Spleen (tissue), 13 donors: ENCODE measurements at places on chromosomes 12 and 14. TPM values are rescaled to one million over a fixed set of nuclear protein-coding genes. Genes with fewer than 3 reads are reported as not detected.

Gene YY1
- total RNA-seq, result 63.3 TPM

Gene GNB3
- 1.2 TPM for total RNA-seq

Gene TSPAN8
- total RNA-seq, result not detected

Gene LHX5
- not detected for total RNA-seq

Gene CELA1
- total RNA-seq, result not detected

Gene TIGAR
- total RNA-seq, result 12.5 TPM

Gene GPRC5D
- 0.55 TPM for total RNA-seq

Gene EIF2S1
- 68.3 TPM for total RNA-seq

Gene PMCH
- total RNA-seq, result not detected

Gene LRIG3
- total RNA-seq, result 23.7 TPM

DNA sequence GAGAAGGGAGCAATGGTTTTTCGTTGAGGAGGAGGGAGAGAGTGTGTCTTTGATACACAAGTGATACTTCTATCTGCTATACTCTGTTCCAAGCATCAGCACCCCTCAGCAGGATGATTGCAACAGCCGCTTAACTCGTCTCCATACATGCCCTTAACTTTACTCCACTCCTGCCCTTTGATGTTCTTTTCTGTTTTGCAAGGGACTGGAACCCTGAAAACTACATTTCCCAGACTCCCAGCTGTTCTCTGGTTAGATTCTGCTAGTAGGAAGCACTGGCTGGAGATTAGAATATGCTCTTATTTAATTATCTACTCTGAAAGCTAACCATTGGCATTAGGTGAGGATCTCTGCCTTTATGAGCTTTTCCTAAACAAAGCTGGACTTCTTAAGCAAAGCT, 23.5 kb upstream of the CRADD start:
- DNase-seq, result no peak

DNA sequence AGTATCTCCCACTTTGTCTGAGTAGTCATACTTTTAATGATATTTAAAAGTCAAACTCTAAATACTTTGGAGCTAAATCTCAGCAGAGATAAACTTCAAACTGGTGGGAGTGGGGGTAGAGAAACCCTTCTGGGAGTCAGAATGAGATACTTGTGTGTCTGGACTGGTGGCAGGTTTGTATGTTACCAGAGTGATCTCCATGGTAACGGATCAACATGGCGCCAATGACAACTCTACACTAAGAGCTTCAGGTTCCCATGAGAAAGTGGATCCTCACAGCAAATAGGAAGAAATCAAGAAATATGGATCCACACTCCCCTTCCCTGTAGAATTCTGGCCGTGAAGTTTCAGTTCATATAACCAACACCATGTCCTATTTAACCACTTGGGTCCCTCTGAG, 121.9 kb downstream of the ETV6 start:
- DNase-seq, result no peak

GRCh38 chr12:81257947-81258551, 180.2 kb downstream of the ACSS3 start:
- no peak for DNase-seq

- peak; percentile 85 for DNase-seq
Observed at GRCh38 chr12:6340745-6341416, 995 bp downstream of the TNFRSF1A start.

GRCh38 chr14:52898496-52898895, 52.4 kb downstream of the FERMT2 start:
- DNase-seq, result no peak

- no peak for DNase-seq
Observed at GRCh38 chr14:76829013-76829365, 2.8 kb downstream of the LRRC74A start.

GRCh38 chr12:26691234-26691970, 141.6 kb downstream of the ITPR2 start:
- no peak for DNase-seq

DNA sequence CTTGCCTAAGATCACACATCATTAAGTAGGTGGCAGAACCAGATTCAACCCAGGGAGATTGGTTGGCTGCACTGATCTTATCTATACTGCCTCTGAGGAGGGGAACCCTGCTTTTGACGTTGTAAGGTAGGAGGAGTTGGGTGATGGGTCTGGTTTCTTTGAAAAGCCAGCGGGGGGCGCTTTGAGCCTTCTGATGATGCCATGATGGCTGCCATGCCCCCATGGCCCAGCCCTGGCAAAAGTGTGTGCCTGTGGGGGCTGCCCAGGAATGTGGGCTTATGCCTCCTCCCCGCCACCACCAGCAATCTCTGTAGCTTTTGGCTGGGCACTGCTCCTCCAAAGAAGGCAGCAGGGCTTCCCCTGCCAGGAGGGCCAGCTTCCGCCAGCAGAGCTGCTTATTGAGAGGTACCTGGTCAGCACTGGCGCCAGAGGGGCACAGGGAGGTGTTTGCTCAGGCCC, 224.3 kb downstream of the SLC41A2 start:
- DNase-seq, result no peak

GRCh38 chr14:73884438-73885190, 2.0 kb upstream of the ZNF410 start:
- no peak for DNase-seq

DNA sequence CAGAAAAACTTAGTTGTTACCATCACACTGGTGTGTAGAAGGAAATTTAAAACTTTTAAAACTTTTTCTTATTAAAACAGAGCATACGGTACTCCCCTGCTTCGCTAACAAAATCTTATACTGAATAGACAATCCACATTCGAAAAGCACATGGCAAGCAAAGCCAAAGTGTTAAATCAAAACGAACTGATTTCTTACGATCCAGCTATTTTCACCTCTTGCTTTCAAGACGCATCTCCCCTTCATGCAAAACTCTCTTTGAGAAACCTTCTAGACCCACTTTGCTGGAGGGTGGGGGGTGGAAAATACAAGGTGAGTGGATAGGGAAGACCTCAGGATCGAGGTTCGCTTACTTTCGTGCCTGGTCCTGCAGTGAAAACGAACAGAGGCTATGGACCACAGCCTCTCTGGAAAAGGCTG, 328 bp downstream of the INTS13 start:
- no peak for DNase-seq

DNA sequence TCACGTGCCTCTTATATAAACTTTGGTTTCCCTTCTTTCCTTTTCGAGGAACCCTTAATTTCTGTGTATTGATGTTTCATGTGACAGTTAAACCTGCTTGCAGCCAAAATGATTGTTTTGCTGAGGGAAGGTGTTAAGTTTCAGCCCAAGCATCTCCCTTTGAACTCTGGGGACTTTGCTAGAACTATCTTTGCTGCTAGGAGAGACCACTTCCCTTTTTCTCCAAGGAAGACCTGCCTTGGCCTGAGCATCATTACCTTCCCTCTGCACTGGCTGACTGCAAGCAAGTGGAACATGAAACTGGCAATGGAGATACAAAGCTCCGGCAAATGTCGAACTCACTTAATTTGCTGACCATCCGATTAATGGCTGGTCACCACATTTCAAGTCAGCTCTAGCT, 192.8 kb downstream of the GRIN2B start:
- DNase-seq, result no peak

GRCh38 chr12:43848786-43849185, 12.9 kb downstream of the TMEM117 start:
- DNase-seq, result no peak

DNA sequence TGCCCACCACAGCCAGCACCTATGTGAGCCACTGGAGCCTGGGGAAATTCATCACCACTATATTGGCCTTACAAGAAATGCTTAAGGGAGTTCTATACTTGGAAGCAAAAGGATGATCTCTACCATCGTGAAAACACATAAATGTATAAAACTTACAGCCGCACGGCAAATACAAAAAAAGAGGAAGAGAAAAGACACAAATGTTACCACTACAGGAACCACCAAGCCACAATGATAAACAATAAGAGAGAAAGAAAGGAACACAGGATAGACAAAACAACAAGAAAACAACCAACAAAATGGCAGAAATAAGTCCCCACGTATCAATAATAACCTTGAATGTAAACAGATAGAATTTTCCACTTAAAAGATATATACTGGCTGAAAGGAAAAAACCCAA, 267.5 kb downstream of the TMEM121 start:
- DNase-seq, result no peak

GRCh38 chr12:112330706-112331105, 51.5 kb downstream of the HECTD4 start:
- no peak for DNase-seq

DNA sequence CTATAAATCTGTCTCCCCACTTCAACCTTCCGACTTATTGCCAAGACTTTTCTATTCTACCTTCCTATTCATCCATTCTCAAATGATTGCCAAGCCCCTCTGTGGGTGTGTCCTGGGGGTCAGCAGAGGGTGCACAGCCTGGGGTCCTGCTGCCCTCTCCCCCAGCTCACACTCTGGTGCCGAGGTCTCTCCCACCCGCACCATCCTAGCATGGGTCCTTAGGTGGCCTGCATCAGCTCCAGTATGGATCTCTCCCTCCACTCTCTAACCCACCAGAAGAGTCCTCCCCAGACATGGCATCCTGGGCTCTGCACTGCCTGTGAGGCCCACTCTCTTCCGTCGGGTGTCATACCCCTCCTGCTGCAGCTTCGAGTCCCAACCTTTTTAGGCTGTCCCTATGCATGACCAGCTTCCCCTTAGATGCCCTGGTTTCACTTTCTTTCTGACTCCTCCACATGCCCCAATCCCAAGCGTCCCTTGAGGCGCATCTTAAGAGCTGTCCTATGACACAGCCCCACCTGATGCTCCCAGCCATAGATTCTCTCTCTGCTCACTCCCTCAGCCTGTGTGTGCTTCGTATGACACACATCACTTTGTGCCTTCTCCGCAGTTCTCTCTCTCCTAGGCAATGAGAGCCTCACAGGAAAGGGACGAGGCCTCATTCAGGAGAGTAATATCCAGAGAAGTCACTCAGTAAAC, 43.9 kb downstream of the GIT2 start:
- DNase-seq, result no peak

DNA sequence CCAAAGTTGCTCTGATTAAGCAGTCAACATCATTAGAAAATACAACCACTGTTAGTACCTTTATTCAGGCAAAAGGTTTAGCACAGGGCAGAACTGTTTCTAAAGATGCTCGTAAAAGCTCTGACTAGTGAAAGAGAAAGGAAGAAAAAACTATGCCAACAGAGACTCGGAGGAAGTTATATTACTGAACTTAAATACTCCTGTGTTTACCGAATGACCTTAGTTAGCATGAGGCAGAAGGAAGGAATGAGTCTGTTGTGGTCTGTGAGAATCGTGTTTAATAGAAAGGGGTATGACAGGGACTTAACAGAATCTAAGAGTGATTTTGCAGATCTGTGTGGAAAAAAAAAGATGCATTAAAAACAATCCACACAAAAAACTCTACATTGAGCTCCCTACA, 84.1 kb upstream of the OVCH1 start:
- no peak for DNase-seq

DNA sequence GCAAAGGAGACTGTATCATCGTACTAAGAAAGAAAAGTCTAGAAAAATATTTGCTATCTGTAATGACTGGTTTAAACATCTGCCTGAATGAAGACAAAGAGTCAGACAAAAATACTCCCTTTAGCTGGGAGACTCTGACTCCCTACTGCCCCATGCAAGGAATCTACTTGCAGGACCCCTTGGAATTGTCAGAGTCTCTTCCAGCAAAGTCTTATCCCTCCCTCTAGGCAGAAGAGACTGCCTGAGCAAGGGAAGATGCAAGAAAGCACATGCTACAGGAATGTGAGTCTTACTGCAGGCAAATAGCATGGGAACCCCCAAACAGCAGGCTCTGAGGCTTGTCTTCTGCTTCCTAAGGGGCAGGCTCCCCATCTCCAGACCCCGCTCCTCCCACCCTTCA, 154.0 kb downstream of the KCNA5 start:
- DNase-seq, result no peak

DNA sequence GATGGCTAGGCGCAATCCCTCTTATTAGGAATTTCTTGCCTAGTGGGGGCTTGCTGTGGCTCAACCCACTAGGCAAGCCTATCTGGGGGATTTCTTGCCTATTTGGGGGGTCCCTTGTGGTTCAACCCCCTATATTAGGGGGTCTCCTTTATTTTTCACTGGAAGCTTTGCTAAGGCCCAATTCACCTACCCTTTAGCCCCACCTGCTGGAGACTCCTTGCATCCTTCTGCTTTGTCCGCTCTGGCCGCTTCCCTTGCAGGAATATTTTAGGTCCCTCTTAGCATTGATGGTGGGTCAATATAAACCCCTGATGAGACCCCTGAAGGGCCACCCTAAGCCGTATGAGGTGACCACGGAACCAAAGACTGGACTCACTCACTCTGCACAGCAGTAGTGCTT, 1552.1 kb downstream of the AACS start:
- no peak for DNase-seq

GRCh38 chr12:24460506-24460905, 488.4 kb downstream of the BCAT1 start:
- no peak for DNase-seq

DNA sequence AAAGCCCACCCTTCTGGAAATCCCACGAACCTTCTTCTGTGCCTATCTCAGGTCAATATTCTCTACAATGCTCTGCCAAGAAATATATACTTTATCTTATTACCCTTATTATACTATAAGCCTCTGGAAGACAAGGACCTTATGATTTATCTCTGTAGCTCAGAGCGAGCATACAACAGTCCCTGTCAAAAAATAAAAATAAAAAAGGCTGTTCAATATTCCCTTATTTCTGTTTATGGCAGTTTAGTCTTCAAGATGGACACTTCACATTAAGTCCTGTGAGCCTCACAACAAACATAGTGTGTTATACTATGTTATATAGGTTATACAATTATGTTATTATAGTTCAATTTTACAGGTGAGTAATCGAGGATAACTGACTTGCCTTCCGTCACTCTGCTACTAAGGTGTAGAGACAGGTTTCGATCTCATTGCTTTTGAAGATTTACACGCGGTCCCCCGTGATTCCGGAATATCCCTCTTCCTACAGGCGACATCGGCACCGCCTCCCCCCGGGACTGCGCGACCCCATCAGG, 562 bp downstream of the EAPP start:
- no peak for DNase-seq

- DNase-seq, result no peak
Observed at GRCh38 chr14:40317690-40318089, 885.5 kb upstream of the FBXO33 start.

- peak; percentile 80 for DNase-seq
Observed at GRCh38 chr12:94560431-94561221, 89.7 kb downstream of the TMCC3 start.

DNA sequence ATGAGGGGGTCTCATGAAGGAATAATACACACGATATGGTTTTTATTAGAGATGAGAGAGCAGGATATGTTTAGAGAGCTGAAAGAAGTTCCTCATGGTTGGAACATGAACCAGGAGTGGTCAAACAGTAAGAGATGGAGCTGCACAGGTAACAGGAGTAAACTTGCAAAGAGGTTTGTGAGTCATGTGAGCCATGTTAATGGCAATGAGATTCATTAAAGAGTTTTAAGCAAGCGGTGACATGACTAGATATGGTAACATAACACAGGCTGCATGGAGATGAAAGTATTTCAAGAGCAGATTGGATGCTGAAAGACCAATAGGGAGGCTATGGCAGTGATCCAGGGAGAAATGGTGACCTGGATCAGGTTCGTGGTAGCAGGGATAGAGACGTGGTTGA, 62.6 kb upstream of the SSTR1 start:
- no peak for DNase-seq

GRCh38 chr12:50201987-50202521, 34.9 kb upstream of the CERS5 start:
- DNase-seq, result no peak

GRCh38 chr12:84738481-84738972, 174.1 kb downstream of the SLC6A15 start:
- DNase-seq, result no peak
